Right kidney (tissue), 9 donors: ENCODE measurements at places on chromosomes 3 and 15.

DNA sequence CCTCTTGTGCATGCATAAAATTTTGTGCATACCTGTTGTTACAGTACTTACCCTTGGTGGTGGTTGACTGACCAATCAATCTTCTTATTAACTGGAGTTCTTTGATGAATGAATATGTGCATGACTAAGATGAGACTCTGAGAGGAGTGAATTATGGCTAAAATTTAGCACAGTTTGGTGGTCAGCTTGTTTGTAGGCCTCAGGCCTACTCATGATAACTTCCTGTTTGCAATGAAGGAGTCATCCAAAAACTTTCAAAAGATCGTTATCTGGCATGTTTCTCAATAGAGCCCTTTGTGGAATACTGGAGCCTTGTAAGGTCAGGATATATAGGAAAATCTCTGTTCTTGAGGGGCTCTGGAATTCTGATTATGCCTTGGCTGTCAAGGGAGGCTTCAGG lies 66.5 kb downstream of the LEKR1 start:
- no peak for DNase-seq

GRCh38 chr15:91498046-91498748 lies 355.3 kb upstream of the SLCO3A1 start:
- no peak for DNase-seq

GRCh38 chr3:74491874-74492273 lies 122.6 kb downstream of the CNTN3 start:
- DNase-seq = no peak

GRCh38 chr15:31311735-31312619 lies 14.7 kb upstream of the KLF13 start:
- no peak for DNase-seq

GRCh38 chr3:136075218-136075808 lies 109.8 kb downstream of the PPP2R3A start:
- DNase-seq = peak; percentile 12

DNA sequence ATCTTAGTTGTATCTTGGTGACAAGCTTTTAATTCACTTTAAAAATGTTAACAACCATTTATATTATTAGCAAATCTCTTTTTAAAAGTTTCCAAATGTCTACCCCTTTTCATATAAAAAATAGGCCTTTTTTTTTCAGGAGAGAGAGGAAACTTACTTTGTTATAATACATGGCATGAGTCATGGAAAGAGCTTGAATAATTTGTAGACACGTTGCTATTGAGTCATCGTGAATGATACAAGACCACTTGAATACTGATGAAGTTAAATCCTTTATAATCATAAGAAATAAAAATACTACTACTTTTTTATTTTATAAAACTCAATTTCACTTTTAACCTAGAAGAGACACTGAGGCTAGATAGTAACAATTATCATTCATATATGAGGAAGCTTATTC lies 70.3 kb upstream of the BBX start:
- DNase-seq = no peak

GRCh38 chr15:85763157-85763556 lies 31.6 kb downstream of the KLHL25 start:
- no peak for DNase-seq

DNA sequence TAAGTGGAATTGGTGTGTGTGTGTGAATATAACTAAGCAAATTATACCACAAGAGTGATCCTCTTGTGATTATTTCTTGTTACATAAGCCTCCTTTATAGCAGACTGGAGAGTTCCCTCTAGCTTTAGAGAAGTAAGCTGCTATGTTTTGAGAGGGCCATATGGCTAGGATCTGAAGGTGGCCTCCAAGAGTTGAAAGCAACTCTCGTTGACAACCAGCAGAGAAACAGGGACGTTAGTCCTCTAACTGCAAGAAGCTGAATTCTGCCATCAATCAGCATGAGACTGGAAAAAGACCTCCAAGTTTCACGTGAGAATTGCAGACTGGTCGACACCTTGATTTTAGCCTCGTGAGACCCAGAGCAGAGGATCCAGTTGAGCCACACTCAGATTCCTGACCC lies 278.5 kb upstream of the ZNF717 start:
- no peak for DNase-seq

DNA sequence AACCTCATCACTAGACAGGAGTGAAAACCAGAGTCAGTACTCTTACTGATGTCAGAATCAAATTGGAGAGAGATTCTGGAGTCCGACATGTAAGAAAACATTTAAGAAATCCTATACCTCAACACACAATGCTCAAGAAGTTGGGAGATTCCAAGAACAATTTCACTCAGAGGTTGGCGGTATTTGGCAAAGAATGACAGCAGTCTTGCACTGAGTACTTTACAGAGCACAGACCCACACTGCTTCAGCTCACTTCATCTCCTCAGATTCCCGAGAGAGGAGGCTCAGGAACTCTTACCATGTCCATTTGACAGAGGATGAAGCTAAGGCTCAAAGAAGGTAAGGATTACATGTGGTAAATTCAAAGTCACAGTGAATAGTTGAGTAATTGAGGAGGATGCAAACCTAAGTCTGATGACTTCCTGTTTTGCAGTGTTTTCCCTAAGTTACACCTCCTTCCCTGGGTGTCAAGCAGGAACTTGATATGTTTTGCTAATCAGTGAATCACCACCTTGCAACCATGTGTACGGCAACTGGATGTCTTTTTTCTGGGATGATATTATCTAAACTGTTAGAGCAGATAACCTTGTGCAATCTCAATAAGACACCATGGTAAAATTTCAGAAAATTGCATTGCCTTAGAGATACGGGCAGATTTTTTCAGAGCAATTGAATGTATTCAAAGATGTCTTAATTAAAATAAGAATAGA lies 61.3 kb upstream of the MME start:
- no peak for DNase-seq

DNA sequence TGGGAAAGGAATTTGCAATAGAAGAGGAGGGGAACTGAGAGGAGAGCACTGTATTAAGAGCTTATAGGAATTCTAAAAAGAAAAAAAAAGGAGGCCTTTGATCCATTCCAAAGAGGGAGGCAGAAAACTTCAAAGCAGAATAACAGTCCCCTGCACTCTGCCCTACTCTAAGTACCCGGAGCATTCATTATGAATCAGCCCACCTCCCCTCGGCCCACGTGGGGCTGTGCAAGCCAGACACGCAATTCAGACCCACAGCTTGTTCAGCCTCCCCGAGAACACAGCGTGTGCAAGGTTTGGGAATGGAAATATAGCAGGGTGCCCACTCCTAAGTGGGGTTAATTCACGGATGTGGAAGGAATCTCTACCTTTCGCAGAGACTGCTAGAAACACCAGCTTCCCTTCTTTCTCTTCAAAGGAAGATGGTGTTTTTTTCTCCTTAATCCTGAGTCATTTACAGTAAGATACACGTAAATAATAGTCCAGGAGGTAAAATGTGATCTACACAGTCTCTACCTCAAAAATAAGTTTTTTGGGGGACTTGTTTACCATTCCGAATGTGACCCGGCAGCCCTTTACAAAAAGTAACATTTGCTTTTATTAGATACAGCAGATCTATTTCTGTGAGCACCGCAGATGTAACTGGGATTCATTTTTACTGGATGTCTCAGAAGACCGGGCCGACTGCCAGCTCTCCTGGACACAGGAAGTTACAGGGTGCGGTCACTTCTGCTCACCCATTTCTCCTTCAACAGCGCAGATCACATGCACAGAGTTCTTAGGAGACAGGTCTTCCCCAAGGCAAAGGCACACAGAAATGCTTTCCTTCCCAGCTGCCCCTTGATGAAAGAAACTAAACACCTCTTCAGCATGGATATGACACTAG lies 768.5 kb upstream of the CFAP20DC start:
- no peak for DNase-seq
